Activated T-helper 17 cell treated with anti-CD3 and anti-CD28 coated beads, Interleukin-2, amount 50 U/mL, for 72 hours (primary cell): ENCODE measurements at places on chromosomes 12 and 14. TPM values are rescaled to one million over a fixed set of nuclear protein-coding genes. Genes with fewer than 3 reads are reported as not detected.

GRCh38 chr14:79436335-79436734 lies 775.0 kb downstream of the DIO2 start:
- no peak for ATAC-seq

DNA sequence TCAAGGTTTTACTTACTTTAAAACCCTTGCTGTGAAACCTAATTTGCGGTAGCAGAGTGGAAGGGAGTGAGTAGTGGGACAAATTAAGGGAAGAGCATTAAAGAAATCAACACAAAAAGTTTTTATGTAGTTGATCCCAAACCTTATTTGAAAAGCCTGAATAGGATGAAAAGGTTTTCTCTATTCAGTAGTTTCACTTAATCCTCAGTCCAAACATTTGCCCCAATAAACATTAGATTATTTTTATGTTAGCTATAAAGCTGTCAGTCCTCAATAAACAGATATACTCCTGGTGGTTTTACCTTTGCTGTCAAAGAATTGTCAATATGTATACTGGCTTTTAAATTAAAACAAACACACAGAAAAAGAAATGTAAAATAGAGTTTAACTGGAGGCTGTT lies 136.0 kb downstream of the PAX9 start:
- ATAC-seq = no peak

- no peak for ATAC-seq
Measured at GRCh38 chr12:113886721-113887120, 79.4 kb downstream of the RBM19 start.

GRCh38 chr12:52975204-52975603 lies 26.3 kb downstream of the KRT18 start:
- ATAC-seq = no peak

GRCh38 chr14:78335531-78335930 lies 165.4 kb downstream of the NRXN3 start:
- no peak for ATAC-seq

DNA sequence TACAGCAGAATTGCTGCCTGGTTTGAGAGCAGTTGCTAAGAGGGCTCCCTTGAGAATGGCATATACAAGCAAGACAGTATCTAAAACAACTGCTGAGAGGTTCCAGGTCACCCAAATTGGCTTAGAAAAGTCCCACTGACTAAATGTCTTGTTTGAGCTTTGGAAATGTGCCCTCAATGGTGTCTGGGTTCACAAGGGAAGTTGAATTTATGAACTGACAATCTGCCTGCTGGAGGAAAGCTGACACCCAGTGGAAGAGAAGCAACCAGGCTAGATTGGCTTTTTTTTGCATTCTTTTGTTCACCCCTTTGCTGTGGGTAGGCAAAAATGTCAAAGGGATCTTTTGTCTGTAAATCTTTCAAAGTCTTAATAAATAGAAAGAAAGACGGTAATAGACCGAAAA lies 44.6 kb upstream of the NPFF start:
- ATAC-seq = no peak

- no peak for ATAC-seq
Measured at GRCh38 chr12:108296945-108297344, 42.2 kb downstream of the CMKLR1 start.

DNA sequence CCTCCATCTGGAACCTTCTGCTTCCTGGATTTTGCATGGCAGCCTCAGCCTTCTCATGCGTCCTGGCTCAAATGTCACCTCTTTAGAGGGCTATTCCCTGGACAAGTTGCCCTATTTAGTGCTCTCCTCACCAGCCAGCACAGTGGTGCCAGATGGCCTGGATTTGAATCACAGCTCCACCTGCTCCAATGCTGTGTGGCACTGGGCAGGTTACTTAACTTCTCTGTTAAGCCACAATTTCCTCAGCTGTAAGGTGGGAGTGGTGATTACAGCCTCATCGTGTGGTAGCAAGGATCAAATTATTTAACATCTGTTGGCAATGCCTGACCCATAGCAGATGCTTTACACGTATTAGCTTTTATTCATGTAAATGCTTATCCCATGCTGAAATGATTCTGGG lies 16.7 kb upstream of the POP5 start:
- ATAC-seq = no peak

DNA sequence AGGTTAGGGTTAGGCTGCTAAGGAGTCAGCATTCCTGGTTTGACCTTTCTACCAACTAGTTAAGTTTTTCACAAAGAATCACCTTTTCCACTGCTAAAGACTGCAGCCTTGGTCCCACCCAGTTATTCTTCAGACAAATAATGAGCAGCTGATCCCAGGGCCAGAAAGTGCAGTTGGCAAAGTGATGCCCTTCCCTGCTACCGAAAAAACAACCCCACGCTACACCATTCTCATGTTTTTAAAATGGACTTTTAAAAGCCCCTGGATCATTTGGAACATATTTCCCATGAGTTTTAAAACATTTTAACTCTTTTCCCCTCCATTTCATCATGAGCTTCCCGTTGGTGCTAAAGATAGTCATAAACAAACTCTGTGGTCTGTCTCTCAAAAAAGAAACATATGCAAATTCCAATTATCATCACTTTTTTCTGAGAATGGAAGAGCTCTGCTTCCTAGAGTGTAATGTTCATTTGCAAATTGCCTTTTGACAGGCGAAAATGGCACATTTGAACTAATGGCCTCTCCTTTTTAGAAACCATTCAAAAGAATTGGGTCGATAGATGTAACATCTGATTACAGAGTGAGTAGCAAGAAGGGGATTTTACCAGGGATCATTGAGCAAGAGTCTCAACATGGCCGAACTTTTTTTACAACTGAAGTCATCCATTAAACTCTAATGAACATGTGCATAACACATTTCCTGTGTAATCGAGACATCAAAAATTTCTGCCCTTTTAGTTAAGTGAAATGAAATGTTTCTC lies 129.3 kb upstream of the RAP1B start:
- peak; percentile 67 for ATAC-seq

- ATAC-seq = no peak
Measured at GRCh38 chr12:116996093-116996492, 85.3 kb downstream of the FBXW8 start.

DNA sequence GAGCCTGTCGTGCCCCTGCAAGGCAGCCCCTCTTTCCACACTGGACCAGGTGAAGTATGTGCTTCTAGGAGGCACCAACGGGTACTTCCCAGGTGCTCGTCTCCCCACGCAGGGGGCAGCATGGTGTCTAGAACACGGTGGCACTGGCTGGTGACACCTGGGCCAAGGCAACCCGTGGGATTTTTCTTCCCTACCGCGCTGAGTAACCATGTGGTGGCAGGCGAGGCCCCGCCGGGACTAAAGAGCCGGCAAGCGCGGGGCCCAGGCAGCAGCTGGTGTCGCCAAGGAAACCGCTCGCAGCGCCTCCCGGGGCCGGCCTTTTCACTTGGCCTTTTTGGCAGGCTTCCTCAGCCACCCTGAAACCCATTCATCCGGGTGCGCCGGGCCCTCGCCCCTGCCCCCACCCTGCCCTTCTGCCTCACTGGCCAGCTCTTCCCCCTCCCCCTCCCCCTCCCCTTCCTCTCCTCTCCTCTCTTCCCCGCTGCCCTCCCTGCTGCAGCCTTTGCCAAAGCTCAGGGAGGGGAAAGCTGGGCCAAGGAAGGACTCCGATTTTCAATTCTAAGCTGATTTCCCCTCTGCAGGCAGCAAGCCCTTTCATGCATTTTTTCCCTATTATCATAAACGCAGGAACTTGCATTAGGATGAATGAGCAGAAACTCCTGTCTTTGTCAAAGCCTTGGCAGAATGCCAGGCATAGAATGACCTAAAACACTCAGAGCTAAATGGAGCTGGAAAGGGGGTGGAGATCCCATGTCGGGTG lies 81.2 kb downstream of the IRF2BPL start:
- ATAC-seq = peak; percentile 93

GRCh38 chr14:70011098-70011497 lies 131.9 kb downstream of the SMOC1 start:
- no peak for ATAC-seq

TMEM120B gene
- total RNA-seq = 8.6 TPM

B3GNT4 gene
- total RNA-seq = 0.48 TPM

ZDHHC22 gene
- total RNA-seq = not detected

SOS2 gene
- total RNA-seq = 37.6 TPM

SRRM4 gene
- total RNA-seq = not detected

RASSF3 gene
- total RNA-seq = 31.0 TPM
